ENCODE measurements at places on chromosomes 6 and 20.
A peak's percentile ranks its signal among the peaks of the same experiment; 100 is the strongest.

DNA sequence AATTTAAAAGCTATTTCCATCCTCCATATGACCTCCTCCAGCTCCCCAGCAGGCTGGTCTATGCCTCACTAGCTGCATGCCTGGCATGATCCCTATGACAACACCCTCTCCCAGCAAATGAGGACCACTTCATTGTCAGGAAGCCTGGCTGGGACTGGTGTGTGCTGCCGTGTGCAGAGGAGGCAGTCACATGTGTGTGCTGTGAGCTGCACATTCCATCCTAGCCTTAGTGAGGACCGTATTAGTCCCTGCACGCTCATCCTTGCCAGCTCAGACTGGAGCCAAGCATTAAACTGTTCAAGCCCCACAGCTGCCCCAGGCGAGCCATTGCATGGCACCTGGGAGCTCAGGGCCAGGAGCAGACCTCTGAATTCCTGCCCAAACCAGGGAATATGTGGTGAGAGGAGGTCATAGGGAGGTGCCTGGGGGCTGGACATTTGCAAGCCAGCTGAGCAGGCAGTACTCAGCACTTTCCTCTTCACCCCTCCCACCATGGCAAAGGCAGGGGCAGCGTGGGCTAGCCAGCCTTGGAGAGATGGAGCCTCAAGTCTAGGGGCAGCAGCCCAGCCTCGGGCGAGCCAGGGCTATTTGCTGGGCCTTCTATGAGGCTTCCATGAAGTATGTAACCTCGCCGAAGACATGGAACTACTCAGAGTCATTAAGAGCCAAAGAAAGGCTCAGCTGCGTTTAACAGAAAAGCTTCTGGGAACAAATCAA lies 8.7 kb upstream of the CCN5 start:
- DNase-seq: peak; percentile 21

GRCh38 chr20:3797592-3798372 lies 1.7 kb downstream of the CDC25B start:
- no peak for DNase-seq

DNA sequence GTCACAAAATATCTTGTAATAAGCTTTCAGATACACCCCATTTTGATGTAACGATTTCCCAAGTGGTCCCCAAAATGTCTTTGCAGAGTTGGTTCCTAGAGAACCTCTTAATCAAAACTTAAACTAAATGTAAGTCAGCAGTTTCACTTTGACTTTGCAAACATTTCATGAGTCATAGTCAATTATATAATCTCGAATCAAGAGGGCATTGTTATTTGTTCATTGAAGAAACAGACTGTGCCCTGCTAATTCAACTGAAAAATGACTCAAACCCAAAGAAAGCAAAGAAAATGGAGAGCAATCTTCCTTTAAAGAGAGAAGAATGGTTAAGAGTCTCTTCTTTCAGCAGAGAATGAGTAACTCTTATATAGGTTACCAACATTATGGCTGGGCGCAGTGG lies 58.3 kb downstream of the IPCEF1 start:
- DNase-seq: no peak

GRCh38 chr20:919491-919916 lies 3.4 kb upstream of the ANGPT4 start:
- DNase-seq: no peak

DNA sequence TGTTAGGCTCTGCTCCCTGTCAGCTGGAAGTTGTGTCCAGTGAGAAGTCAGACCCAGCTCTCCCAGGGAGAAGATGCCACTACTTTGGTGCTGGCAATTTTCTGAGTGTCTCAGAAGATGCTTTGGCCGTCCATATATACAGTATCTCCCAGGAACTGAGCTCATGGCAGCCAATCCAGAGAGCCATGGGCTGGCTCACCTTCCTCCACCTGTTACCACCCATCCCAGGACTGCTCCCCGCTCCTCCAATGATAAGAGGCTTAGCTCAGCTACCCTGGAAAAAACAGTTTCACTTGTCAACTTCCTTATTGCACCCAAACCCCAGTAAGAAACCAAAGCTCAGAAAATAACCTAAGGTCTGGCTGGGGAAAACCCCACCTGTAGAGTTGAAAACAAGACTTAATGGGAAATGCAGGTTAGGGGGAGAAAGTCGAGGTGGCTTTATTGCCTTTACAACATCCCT lies at the start of gene BNIP5:
BNIP5 (minus strand) TSS at position 110 of the 463 bp plus-strand sequence. CDS start 6,198 bp downstream, outside the sequence.
- DNase-seq: no peak

- no peak for DNase-seq
Measured at GRCh38 chr6:296151-297122, 4.2 kb downstream of the DUSP22 start.

DNA sequence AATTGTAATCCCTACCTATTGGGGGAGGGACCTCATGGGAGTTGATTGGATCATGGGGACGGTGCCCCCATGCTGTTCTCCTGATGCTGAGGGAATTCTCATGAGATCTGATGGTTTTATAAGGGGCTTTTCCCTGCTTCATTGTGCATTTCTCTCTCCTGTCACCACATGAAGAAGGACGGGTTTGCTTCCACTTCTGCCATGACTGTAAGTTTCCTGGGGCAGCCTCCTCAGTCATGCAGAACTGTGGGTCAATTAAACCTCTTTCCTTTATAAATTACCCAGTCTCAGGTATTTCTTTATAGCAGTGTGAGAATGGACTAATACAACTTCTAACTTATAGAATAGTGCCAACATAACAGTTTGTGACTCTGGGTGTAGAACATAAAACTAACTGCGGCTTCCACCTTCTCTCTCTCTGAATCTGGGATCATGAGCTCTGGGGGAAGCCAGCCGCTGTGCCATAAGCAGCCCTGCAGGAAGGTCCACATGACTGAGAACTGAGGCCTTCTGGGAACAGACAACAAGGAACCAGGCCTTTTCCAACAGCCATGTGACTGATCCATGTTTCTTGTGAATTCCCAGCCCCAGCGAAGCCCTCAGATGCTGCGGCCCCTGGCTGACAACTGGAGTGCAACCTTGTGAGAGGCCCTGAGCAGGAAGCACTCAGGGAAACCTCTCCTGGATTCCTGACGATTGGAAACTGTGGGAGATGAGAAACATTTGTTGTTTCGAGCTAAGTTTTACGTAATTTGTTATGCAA lies 3.4 kb upstream of the HLA-A start:
- DNase-seq: no peak

DNA sequence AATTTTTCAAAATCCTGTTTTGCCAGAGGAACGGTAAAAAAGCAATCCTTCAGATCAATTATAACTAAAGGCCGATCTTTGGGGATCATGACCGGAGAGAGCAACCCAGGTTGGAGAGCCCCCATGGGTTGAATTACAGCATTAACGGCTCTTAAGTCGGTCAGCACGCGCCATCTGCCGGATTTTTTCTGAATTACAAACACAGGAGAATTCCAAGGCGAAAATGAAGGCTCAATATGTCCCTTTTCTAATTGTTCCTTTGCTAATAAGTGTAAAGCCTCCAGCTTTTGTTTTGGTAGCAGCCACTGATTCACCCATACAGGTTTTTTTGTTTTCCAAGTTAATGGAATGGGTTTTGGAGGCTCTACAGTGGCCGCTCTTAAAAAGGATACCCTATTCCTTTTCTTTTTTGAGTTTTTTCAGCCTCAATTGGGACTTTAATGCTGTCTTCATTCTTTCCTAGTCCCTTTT lies 16.9 kb upstream of the PTCRA start:
- DNase-seq: peak; percentile 31

DNA sequence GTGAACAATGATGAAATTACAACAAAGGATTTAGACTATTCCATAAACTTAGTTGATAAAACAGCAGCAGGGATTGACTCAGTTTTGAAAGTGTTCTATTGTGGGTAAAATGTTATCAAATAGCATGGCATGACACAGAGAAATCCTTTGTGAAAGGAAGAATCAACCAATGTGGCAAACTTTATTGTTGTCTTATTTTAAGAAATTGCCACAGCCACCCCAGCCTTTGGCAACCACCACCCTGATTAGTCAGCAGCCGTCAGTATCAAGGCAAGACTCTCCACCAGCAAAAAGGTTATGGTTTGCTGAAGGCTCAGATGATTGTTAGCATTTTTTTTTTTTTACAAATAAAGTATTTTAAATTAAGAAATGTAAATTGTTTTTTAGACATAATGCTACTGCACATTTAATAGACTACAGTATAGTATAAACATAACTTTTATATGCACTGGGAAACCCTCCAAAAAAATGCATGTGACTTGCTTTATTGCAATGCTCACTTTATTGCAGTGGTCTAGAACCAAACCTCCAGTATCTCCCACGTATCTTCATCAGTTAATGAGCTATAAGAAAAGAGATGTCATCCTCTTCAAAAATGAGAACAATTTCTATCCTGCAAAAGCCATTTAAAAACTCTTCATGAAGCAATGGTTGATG lies 162.7 kb downstream of the SOBP start:
- no peak for DNase-seq

GRCh38 chr20:48308232-48308781 lies 519.5 kb downstream of the PREX1 start:
- DNase-seq: no peak

- DNase-seq: no peak
Measured at GRCh38 chr20:63057171-63058117, 50.7 kb upstream of the BHLHE23 start.

GRCh38 chr20:5316188-5317158 lies at the start of gene PROKR2:
TSS of gene PROKR2 (minus strand) at chr20:5316954. CDS start at chr20:5314369, 2,585 bp downstream.
- DNase-seq: no peak

- DNase-seq: no peak
Measured at GRCh38 chr6:125003070-125003469, 40.8 kb downstream of the RNF217 start.

GRCh38 chr6:100485268-100485667 lies 20.5 kb upstream of the SIM1 start:
- DNase-seq: no peak

GRCh38 chr20:50813101-50813643 lies 18.3 kb downstream of the BCAS4 start:
- no peak for DNase-seq

DNA sequence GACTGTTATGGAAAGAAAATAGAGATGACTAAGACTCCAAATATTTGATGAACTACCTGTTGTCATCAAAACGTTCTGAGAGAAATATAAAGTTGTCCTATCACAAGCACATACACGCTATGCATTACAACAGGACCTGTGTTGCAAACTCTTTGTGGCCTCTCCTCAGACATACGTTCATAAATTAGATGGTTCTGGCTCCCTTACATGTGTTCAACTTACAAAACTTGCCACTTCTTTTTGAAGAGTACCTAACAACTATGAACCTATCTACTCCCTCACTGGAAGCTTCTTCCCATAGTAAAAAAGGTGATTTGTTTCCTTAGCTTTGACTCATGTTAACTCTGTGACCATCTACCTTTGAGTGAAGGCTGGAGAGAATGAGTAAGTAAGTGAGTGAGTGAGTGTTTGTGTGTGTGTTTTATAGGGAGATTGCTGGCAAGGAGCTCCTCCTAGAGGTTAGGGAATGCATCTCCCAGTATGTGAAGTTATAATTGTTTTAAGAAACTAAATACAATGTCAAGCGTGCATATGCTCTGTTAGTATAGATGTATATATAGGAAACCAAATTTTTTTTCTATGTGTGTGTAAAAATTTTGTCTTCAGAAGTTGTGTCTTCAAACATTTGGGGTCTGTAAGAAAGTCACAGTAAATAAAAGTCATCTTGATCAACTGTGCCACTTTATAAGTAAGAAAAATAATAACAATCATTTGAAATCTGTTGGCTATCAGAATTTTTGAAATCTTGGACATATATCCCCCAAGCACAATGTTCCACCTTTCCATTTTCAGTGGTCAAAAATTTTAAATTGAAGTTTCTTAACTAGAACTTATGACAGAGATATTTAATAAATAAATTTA lies 1211.1 kb upstream of the GJE1 start:
- no peak for DNase-seq

- DNase-seq: no peak
Measured at GRCh38 chr6:113493991-113494390, 363.2 kb upstream of the MARCKS start.

DNA sequence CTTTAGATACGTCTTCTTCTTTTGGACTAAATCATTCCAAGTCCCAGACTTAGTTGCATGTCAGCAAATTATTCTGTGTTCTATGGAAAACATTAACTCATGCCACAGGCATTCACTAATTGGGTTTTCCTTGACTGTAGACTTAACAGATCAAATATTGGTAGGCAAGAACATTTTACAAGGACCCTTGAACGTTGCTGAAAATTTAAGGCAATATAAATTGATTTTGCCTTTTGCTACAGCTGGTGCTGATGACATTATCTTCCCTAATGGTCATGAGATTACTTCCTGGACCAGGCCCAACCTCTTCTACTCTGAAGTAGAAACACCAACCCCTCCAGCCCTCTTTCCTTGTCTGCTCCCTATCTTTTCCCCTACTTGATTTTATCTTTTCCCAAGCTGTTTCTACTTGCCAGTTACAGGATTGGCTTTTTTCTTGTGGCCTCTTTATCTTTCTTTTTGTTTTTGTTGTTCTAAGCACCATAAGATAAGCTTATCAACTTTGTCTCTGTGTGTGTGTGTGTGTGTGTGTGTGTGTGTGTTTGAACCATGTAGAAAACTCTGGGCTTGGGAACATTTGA lies 514.0 kb upstream of the SOX4 start:
- no peak for DNase-seq

- DNase-seq: no peak
Measured at GRCh38 chr20:58001381-58001780, 227.1 kb downstream of the ANKRD60 start.

All from GOT3 (cell line).